ENCODE measurements at places on chromosomes 11 and 22. TPM values are rescaled to one million over a fixed set of nuclear protein-coding genes. Genes with fewer than 3 reads are reported as not detected.

GRCh38 chr22:32079130-32080089 lies 36.3 kb downstream of the SLC5A1 start:
- no peak for DNase-seq
- no peak overlapping the region for H3K4me3 ChIP-seq
- H3K27me3 ChIP-seq, result peaks cover 4% of the 10 kb centered on the region
- no peaks in the 10 kb centered on the region for H3K4me1 ChIP-seq
- no peak overlapping the region for H3K27ac ChIP-seq

- peaks cover 27% of the 10 kb centered on the region for H3K36me3 ChIP-seq
- peak overlapping the region; percentile 85 for H3K4me3 ChIP-seq
- peaks cover 35% of the 10 kb centered on the region for H3K4me1 ChIP-seq
- H3K27ac ChIP-seq, result peak overlapping the region; percentile 97
These were observed 679 bp downstream of the TUG1 start for GRCh38 chr22:30969532-30970355.

DNA sequence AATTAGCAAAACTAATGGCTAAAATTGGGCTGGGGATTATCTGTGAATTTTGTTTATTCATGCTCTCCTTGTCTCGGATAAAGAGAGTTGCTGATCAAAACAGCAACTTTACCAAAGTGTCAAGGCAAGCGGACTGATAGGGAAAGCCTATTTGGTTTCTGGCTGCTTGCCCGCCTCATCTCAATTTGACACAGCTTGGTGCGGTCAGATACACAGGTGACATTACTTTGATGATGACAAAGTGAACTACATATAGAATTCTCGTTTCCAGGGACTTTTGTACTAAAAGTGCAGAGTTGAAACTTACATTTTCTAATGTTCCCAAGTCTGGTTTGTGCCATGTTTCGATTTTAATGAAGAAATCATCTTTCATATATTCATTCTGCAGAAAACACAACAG lies 22.8 kb downstream of the PITPNB start:
- no peaks in the 10 kb centered on the region for H3K4me1 ChIP-seq
- no peak for DNase-seq
- H3K27me3 ChIP-seq, result no peaks in the 10 kb centered on the region
- no peak overlapping the region for H3K27ac ChIP-seq
- no peak overlapping the region for H3K4me3 ChIP-seq

DNA sequence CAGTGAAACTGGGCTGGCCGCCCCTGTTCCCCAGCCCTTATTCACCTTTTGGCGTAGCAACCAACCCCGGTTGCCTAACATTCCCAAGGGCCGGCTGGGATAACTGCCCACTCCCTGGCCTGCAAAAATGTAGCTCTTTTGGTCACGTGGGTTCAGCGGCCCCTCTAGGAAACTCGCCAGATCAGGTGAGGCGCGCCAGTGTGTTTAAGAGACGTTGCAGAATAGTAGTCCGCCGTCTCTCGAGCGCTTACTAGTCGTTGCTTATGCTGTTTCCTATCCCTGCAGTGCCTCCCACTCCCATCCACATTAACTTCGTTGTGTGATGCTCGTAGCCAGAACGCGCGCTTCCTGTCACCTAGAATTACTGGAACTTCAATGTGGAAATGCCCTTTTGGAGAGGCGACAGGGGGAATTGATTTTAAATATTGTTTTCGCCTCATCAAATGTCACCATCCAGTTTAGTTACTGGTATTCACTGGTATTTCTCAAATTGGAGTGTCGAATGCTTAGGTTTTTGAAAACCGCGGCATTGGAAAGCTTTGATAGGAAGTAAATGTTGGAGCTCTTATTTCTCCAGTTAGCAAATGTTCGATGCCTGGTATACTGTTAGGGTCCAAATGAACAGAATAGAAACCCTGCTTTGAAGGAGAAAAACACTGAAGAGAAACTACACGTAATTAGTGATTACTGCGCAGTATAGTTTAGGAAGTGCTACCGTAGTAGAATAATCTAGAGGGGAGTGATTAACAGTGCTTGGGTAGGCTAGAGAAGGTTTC lies 823 bp downstream of the CEP57 start:
- peaks cover 26% of the 10 kb centered on the region for H3K4me1 ChIP-seq
- H3K36me3 ChIP-seq, result peaks cover 15% of the 10 kb centered on the region
- DNase-seq, result peak; percentile 86
- H3K27me3 ChIP-seq, result no peaks in the 10 kb centered on the region
- H3K4me3 ChIP-seq, result peak overlapping the region; percentile 91
- H3K27ac ChIP-seq, result peak overlapping the region; percentile 98

DNA sequence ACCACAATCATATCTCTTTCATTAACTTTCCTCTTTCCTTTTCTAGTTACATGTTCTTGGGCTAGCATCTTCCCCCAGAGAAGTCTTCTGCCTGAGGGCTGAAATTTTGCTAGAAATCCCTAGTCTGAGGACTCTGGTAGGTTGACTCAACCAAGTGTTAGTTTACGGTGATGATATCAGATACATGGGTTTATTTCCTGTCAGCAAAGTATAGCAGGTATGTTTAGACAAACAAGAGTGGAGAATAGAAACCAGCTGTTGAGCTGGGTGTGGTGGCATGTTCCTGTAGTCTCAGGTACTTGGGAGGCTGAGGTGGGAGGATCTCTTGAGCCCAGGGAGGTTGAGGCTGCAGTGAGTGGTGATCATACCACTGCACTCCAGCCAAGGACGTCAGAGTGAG lies 11.2 kb downstream of the FOLR1 start:
- H3K4me1 ChIP-seq, result no peaks in the 10 kb centered on the region
- H3K36me3 ChIP-seq, result no peaks in the 10 kb centered on the region
- H3K27ac ChIP-seq, result no peak overlapping the region
- DNase-seq, result no peak
- no peak overlapping the region for H3K4me3 ChIP-seq

- H3K4me1 ChIP-seq, result peaks cover 36% of the 10 kb centered on the region
- H3K27ac ChIP-seq, result no peak overlapping the region
- no peak overlapping the region for H3K4me3 ChIP-seq
- DNase-seq, result no peak
- no peaks in the 10 kb centered on the region for H3K36me3 ChIP-seq
These were observed 5.3 kb downstream of the SLC37A2 start for GRCh38 chr11:125068368-125068767.

- no peaks in the 10 kb centered on the region for H3K36me3 ChIP-seq
- DNase-seq, result no peak
- H3K4me1 ChIP-seq, result peaks cover 7% of the 10 kb centered on the region
- peaks cover 2% of the 10 kb centered on the region for H3K27me3 ChIP-seq
- H3K27ac ChIP-seq, result peak overlapping the region; percentile 41
These were observed 6.0 kb upstream of the SLC7A4 start for GRCh38 chr22:21038405-21038804.

DNA sequence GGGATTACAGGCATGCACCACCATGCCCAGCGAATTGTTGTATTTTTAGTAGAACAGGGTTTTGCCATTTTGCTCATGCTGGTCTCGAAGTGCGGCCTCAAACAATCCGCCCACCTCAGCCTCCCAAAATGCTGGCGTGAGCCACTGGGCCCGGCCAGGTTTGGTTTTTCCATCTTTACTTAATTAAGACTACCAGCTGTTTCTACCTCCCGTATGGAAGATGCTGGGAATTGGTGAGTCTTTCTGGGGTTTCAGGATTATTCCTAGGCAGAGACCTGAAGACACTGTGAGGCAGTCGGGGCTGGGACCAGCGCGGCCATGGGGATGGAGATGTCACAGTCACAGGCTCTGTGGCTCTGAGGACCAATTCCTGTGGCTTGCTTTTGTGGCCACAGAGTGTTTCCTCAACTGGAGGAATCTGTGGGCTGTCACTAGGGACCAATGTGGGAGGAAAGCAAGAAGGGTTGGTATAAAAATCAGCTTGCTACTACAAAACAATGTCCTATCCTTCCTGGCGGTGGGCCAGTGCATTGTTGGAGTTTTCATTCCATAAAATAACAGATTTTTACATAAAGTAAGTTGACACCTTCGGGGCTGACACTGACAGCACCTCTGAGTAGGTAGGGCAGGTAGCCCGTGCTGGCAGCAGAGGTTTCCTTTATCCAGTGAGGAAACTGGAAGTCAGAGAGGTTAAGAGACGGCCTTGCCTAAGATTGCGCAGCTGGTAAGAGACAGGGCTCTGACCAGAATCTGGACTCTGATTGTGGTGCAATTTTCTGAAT lies 8.4 kb upstream of the FTH1 start:
- no peak overlapping the region for H3K4me3 ChIP-seq
- peaks cover 80% of the 10 kb centered on the region for H3K4me1 ChIP-seq
- no peaks in the 10 kb centered on the region for H3K27me3 ChIP-seq
- no peak overlapping the region for H3K27ac ChIP-seq

GRCh38 chr11:119816660-119817059 lies 87.7 kb upstream of the NECTIN1 start:
- no peak for DNase-seq
- H3K27ac ChIP-seq, result no peak overlapping the region
- H3K36me3 ChIP-seq, result no peaks in the 10 kb centered on the region
- H3K4me1 ChIP-seq, result no peaks in the 10 kb centered on the region
- H3K4me3 ChIP-seq, result no peak overlapping the region
- H3K27me3 ChIP-seq, result peaks cover 6% of the 10 kb centered on the region

GRCh38 chr11:2190657-2191471 lies 19.2 kb upstream of the TH start:
- no peaks in the 10 kb centered on the region for H3K36me3 ChIP-seq
- H3K27ac ChIP-seq, result no peak overlapping the region
- peaks cover 19% of the 10 kb centered on the region for H3K4me1 ChIP-seq
- DNase-seq, result peak; percentile 66
- H3K27me3 ChIP-seq, result peaks cover 26% of the 10 kb centered on the region

- no peaks in the 10 kb centered on the region for H3K27me3 ChIP-seq
- H3K27ac ChIP-seq, result no peak overlapping the region
- H3K36me3 ChIP-seq, result no peaks in the 10 kb centered on the region
- no peak overlapping the region for H3K4me3 ChIP-seq
- DNase-seq, result no peak
These were observed 285.4 kb downstream of the C11orf87 start for GRCh38 chr11:109707411-109707810.

DNA sequence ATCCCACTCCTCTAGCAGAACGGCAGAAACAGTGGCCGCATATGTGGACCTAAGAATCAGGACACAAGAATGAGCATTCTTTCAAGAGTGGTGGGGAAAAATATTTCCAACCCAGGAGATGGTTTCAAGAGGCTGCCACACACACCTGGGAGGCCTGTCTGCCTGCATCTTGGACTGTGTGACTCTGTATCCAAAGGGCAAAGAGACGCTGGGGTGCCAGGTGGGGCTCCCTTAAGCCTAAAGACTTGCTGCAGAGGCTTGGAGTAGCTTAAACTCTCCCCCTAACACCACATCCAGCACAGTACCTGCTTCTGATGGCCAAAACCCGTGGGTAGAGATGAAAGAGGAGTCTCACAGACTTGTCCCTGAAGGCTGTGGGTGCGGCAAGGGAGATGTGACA lies 3.5 kb downstream of the CXCR5 start:
- no peak overlapping the region for H3K27ac ChIP-seq
- peaks cover 14% of the 10 kb centered on the region for H3K4me1 ChIP-seq
- no peaks in the 10 kb centered on the region for H3K27me3 ChIP-seq
- H3K4me3 ChIP-seq, result no peak overlapping the region
- no peaks in the 10 kb centered on the region for H3K36me3 ChIP-seq

GRCh38 chr11:123235117-123235655 lies 40.1 kb upstream of the CLMP start:
- H3K36me3 ChIP-seq, result no peaks in the 10 kb centered on the region
- H3K4me1 ChIP-seq, result peaks cover 8% of the 10 kb centered on the region
- H3K27ac ChIP-seq, result no peak overlapping the region
- no peaks in the 10 kb centered on the region for H3K27me3 ChIP-seq

- no peak for DNase-seq
- H3K4me1 ChIP-seq, result no peaks in the 10 kb centered on the region
- no peaks in the 10 kb centered on the region for H3K36me3 ChIP-seq
- H3K27me3 ChIP-seq, result peaks cover 8% of the 10 kb centered on the region
- no peak overlapping the region for H3K4me3 ChIP-seq
These were observed 48.3 kb upstream of the JAM3 start for GRCh38 chr11:134020598-134020997.

DNA sequence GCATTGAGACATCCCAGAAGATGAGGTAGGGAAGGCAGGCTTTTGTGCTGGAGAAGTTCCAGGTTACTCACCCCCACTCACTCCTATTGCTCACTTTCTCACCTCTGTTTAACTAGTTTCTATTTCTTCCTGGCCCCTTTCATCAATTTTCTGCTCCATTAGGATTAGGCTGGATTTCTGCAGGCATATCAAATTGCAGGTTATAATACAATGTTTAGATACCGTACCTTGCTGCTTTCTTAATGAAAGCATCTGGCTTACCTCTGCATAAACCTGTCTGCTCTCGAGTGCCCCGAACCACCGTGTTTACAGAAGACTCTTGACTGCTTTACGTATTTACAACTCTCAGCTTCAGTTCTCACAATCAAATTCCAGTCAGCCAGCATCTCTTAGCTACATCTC lies 173.7 kb downstream of the ADAMTS15 start:
- no peaks in the 10 kb centered on the region for H3K27me3 ChIP-seq
- no peaks in the 10 kb centered on the region for H3K4me1 ChIP-seq
- DNase-seq, result no peak
- H3K27ac ChIP-seq, result no peak overlapping the region

Gene ARHGAP32
- 27.9 TPM for total RNA-seq

Gene PATE1
- total RNA-seq, result not detected

Gene EIF1AD
- 29.0 TPM for total RNA-seq

Gene ZNF70
- 5.7 TPM for total RNA-seq

Gene HORMAD2
- not detected for total RNA-seq

Gene SYCE3
- total RNA-seq, result not detected

Data from lower lobe of right lung (tissue), 2 donors.